Stimulated activated CD8-positive, alpha-beta memory T cell treated with anti-CD3 and anti-CD28 coated beads, Interleukin-15, amount 100 ng/mL, for 4 hours (primary cell): ENCODE measurements at places on chromosomes 6 and 20.

DNA sequence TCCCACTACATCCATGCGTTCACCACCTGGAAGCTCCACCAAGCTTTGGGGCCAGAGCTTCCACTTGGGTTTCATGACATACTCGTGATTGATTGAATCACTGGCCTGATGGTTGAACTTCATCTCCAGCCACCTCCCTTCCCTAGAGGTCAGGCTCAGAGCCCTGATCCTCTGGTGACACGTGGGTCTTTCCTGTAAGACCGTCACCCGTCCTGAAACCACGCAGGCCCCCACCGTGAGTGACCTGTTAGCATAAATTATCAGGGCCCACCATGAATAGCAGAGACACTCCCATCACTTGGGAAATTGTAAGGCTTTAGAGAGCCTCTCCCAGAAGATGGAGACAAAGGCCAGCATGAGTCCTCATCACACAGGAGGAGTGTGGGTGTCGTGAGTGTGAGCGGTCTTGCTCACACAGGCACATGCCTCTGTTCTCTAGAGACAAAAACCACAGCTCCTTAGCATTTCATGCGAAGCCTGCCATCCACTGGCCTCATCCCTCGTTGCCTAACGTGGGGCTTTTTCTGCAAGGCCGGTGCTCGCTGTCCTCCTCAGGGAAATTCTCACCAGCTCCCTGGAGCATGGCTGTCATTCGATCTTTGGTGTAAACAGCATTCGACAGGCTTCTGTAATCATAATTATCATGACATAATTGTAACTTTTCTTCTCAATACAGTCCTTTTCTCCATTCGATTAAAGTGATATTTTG lies 65.1 kb upstream of the DUSP22 start:
- DNase-seq = no peak

DNA sequence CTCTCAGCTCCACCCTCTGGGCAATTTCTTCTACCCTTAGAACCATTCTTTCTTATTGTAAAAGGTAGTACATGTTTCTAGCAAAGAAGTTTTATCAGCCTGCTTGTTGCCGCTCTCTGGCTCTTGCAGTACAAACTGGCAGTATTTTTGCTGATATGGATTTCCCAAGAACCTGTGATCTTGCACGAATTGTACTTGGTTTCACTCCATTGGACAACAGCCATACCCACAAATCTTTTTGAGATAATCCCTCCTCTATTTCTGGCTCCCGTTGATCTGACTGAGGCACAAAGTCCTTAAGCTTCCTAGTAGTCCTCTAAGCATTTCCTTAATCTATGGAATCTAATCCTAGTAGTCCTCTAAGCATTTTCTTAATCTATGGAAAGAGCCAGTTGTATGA lies 487.0 kb upstream of the PTCHD4 start:
- DNase-seq = no peak

GRCh38 chr6:154569156-154569862 lies 58.8 kb upstream of the CNKSR3 start:
- DNase-seq = no peak

- DNase-seq = no peak
Observed at GRCh38 chr20:18055261-18055660, 2.5 kb downstream of the OVOL2 start.

- DNase-seq = no peak
Observed at GRCh38 chr6:136793363-136793762, 1.1 kb upstream of the MAP3K5 start.

GRCh38 chr20:46088409-46089166 lies 1.2 kb downstream of the NCOA5 start:
- no peak for DNase-seq

DNA sequence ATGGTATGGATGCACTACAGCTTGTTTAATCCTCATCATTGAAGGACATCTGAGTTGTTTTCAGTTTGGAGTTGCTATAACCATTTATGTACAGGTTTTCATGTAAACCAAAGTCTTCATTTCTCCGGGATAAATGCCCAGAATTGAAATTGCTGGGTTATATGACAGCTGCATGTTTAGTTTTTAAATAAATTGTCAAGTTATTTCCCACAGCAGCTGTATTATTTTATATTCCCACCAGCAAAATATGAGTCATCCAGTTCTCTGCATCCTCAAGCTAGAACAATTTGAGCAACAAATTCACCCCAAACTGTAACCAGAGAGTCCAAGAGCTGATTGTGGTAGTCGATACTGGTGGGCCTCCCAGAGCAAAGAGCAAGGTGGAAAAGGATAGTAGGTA lies 161.0 kb upstream of the PRND start:
- no peak for DNase-seq

GRCh38 chr6:69796073-69796641 lies 653 bp downstream of the LMBRD1 start:
- peak; percentile 34 for DNase-seq

DNA sequence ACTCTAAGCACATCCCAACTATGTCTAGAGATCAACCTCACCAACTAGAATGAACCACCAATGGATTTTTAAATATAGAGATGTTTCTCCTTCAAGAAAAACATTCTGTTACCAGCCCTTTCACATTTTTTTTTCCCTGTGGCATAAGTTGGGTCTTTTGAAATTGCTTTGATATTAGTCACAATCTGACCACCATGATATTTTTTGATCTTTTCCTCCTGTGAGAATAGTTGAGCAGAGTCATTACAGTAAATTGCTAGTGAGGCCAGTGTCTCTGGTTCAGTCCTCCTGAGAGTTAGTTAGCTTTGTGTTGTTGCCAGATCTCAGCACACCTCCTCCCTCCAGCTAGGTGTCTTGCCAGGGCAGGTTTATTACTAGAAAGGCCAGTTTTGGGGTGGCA lies 79.7 kb upstream of the MYLIP start:
- DNase-seq = no peak

DNA sequence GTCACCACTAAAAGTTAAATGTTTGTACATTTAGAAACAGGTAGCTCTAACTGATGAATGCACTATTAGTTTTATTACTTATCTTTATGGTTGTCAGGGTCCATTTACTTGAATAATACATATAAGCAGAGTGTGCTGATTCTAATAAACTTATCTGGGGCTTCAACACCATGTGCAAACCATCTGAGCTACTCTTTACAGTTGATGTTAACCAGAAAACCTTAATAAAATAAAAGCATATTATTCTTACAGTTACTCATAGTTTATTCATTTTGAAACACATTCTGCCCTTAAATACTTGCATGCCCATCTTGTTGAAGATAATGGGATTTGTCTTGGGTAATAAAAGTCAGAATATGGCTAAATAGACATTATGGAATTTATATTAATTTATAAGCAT lies 1042.2 kb downstream of the EPHA7 start:
- no peak for DNase-seq

DNA sequence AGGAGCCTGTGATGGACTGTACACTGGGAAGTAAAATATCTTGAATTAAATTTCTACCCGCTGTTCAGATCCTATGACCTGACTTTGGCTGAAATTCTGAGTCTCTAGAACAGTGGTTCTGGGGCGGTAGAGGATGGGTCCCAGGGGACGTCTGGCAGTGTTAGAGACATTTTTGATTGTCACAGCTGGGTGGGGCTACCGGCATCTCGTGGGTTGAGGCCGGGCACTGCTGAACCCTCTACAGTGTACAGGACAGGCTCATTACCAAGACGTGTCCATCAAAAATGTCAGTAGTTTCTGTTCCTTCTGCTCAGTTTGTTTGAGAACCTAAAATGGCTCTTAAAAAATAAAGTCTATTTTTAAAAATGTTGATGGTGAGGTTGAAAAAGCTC lies 11.5 kb upstream of the RPS6KA2 start:
- no peak for DNase-seq
